Inflammatory macrophage (primary cell): ENCODE measurements at places on chromosomes 13 and 19.
A peak's percentile ranks its signal among the peaks of the same experiment; 100 is the strongest.

- DNase-seq, result no peak
Observed at GRCh38 chr19:34713262-34713637, 20.8 kb upstream of the ZNF181 start.

DNA sequence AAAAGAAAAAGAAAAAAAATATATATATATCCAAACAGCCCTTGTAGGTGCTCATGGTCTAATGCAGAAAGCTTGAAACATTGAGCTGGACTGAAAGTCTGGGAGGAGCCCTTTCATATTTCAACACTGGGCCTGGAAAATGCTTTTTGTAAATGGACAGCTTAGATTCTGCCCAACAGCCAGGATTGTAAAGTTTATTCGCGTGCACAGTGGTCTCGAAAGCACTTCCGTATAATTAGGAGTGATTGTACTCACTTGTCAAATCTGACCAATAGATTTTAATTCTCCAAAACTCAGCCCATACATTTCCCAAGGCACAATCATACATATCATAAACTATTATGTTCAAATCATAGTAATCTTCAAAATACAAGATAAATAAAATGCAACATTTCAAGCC, 260.1 kb downstream of the COL4A1 start:
- no peak for DNase-seq

DNA sequence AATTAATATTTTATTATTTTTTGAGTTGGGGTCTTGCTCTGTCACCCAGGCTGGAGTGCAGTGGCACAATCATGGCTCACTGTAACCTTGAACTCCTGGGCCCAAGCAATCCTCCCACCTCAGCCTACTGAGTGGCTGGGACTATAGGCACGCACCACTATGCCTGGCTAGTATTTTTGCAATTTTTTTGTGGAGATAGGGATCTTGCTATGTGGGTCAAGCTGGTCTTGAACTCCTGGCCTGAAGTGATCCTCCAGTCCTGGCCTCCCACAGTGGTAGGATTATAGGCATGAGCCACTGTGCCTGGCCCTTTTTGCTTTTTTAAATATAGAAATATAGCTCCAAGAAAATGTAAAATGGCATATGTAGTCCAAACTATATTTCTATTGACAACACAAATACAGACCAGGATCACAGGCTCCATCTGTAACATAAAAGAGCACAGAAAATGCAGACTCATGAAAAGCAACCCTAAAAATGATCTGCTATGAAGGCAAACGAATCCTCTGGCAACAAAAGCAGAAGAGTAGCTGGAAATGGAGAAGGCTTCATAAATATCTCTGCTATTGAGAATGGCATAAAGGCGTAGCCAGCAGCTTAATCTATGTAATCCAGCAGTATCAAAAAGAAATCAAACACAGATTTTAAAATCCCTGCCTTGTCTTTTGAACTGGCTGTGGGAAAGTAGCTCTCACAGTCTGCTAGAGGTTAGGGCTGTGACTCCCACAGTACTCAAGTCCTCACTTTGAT, 200.6 kb downstream of the LHFPL6 start:
- DNase-seq, result no peak

DNA sequence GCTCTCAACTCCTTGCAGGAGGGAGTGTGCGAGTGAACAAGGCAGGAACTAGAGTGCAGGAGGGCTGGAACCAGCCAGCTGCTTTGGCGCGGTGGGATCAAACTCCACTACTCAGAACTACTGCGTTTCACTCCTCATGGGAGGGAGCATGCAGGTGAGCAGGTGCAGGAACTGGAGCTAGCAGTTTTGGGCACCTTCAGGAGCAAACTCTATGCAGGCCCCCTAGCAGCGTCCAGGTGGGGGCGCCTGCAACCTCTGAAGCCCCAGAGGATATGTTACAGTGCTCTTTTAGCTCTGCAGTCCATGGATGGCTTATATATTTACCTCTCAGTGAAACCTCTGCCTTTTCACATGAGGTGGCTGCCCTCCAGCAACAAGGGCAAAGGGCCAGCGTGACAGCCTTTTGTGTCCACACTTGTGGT, 1303.4 kb downstream of the PCDH9 start:
- DNase-seq, result no peak

DNA sequence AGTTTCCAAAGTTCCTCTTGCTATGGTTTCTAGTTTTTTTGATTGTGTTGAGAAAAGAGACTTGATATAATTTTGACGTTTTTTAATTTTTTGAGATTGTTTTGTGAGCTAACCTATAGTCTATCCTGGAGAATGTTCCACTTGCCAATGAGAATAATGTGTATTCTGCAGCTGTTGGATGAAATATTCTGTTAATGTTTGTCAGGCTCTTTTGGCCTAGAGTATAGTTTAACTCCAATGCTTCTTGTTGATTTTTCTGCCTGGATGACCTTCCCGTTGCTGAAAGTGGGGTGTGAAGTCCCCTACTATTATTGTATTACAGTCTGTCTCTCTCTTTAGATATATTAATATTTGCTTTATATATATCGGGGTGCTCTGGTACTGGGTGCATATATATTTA, 40.0 kb downstream of the RASA3 start:
- DNase-seq, result no peak

- no peak for DNase-seq
Observed at GRCh38 chr13:112441779-112442310, 65.7 kb downstream of the SPACA7 start.

DNA sequence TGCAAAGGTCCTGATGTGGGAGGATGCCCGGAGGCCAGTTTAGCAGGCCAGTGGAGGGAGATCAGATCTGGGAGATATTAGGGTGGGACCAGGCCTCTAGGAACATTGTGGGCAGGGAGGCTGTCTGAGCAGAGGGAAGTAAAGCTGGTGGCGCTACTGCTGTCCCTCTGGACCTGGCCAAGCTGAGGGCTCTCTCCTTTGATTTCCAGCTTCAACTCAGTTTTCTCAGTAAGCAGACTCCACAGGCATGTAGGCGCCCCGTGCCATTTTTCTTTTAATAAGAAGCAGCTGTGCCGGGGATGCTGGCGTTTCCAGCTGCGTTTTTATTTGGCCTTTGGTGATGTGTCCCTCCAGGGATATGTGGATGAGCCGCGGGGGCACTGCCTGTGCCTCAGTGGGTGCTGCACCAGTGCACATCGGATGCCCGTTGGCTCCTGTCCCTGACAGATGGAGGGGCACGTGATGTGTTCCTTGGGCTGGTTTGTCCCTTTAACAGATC, 6.7 kb downstream of the DNM2 start:
- peak; percentile 44 for DNase-seq

DNA sequence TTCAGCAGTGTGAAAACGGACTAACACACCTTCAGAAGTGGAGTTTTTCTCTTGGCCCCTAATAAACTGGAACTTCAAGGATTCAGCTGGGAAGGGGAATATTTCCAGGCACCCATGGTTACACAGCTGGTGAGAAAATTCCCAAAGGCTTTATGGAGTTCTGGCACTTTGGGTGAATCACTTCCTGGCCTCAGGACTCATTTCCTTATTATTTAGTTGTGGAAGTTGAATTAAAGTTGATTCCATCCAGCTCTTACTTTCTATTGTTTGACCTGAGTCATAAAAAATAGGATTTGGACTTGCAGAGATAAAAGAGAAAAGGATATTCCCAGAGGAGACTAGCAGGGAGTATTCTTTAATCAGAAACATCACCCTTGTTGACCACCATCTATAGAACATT, 882.1 kb downstream of the UQCRFS1 start:
- DNase-seq, result no peak

DNA sequence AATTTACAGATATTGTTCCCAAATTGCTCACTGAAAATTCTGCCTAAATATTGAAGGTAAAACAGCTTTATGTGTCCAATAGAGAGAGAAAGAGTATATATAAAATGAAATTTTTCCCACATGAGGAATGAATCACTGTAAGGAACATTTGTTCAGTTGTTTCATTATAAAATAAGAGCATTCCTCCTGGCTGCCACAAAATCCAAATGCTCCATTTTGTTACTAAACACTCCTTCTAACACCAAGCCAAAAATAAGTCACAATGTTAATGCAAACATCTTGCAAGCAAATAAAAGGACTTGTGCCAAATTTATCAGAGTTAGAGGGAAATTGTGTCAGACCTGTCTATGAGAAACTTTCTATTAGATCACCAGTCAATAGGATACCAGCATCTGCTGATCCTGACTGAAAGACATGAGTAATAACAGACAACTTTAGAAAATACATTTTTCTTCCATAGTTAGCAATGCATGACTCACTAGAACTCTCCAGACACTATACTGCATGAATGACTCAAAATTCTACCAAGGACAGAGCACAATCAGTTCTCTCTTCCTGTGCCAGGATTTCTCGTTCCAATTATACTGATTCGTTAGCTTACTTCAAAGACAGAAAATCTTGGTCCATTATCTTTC, 83.5 kb upstream of the FNDC3A start:
- peak; percentile 72 for DNase-seq

- DNase-seq, result no peak
Observed at GRCh38 chr13:113224486-113224885, 15.1 kb downstream of the CUL4A start.

- peak; percentile 57 for DNase-seq
Observed at GRCh38 chr13:49563516-49563915, 21.8 kb downstream of the RCBTB1 start.

DNA sequence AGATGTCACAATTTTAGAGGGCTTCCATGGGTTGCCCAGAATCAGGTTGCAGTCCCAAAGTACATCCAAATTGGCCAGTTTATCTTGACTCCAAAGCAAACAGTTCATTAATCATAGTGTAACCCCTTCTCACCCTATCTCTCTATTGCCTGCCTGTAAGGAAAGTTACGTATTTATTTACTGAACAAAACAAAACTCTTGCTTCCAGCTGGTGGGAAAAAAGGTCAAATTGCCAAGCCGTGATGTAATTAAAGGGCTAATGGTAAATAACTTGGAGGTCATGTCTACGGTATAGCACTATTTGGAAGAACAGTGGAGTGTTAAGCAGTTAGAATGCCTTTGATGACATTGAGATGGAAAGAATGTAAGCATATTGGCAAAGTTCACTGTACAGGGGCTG, 214.0 kb downstream of the DLEU7 start:
- no peak for DNase-seq

- DNase-seq, result no peak
Observed at GRCh38 chr13:105642511-105642958, 892.9 kb downstream of the EFNB2 start.

DNA sequence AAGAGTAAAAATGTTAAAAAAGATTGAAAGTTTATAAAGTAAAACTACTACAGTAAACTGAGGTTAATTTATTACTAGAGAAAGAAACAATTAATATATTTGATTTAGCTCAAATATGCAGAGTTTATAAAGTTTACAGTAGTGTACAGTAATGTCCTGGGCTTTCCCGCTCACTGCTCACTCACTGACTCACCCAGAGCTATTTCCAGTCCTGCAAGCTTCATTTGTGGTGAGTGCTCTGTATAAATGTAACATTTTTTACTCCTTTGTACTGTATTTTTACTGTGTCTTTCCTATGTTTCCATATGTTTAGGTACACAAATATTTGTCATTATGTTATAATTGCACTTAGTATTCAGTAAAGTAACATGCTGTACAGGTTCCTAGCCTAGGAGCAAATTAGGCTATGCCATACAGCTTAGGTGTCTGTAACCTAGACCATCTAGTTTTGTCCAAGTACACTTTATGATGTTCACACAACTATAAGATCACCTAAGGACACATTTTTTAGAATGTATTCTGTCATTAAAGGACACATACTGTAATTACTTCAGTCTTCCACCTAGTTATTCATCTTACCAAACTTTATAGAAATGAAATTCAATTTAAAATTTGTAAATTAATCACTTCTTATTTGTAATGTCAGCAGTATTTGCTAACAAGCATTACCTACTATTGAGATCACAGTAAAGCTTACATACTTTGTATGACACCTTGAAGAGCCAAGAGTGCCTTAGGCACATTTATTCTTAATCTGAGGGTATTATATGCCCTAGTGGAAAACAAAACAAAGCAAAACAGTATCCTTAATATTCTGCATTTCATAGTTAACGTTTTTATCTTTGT, 683.4 kb downstream of the PCDH9 start:
- no peak for DNase-seq

DNA sequence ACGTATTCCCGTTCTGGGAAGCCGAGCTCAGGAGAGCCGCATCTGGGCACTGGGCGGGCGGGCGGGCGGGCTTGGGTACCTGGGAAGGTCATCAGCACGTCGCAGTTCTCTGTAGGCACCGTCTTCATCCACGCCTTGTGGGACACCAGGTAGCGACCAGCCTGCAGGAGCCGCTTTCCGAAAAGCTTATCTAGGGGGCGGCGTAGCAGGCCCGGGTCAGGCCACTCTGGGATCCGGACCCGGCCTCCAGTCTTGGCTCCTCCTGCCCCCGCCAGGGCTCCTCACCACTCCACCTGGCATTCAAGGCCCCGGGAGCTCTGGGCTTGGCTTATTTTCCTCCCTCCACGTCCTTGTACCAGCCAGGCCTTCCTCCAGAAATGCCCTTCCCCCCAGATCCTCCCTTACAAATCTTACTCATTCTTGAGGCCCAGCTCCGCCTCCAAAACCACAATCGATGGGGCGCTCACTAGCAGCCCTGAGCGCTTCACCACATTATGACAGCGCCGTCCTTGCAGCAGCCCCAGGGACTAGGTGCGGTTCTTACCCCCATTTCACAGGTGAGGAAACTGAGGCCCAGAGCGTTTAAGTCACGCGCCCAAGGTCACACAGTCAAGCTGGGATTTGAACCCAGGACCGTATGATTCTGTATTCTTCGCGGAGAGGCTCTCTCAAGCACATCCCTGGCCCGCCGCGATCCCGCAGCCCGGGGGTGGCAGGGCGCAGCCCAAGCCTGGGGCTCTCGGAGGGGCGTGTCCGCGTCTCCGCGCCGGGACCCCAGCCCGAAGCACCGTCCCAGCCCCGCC, 843 bp downstream of the ANO8 start:
- peak; percentile 71 for DNase-seq

- DNase-seq, result no peak
Observed at GRCh38 chr13:61654481-61654880, 238.8 kb upstream of the PCDH20 start.

DNA sequence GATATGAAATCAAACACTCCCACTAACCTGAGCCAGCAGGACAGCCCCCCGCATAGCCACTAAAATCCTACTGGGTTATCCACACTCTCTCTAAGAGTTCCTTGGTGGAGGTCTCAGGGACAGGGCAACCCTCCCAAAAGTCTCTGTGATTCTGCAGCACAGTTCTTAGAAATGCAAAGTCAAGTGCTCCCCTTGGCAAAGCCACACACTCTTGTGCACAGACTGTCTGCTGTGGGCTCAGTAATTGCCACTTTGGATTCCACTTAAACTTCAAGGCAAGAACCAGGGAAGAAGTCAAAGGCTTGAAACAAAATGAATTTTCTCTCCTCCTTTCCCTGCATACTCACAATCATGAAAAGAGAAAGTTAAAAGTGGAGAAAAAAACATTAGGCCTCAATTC, 61.5 kb downstream of the DOCK9 start:
- DNase-seq, result no peak

DNA sequence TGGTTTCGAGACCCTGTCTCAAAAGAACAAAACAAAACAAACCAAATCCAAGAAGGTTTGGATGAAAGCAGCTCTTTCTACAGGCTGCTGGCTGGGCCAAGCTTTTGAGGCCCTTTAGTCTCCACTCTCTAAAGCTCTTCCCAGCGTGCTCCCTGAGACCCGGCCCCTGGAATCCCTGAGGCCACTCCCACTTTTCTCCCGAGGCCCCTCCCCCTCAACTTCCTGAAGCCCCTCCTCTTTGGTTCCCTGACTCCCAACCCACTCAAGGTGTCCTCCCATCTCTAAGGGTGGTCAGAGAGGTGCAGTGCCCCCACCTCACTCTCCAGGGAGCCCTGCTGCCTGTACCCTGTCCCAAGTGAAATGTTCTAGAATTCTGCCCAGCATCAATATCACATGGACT, 10.6 kb downstream of the ERICH6B start:
- DNase-seq, result no peak

GRCh38 chr13:53032849-53033248, 4.2 kb downstream of the OLFM4 start:
- no peak for DNase-seq

- DNase-seq, result no peak
Observed at GRCh38 chr19:2288338-2288817, 6.4 kb upstream of the PEAK3 start.
